ENCODE measurements at places on chromosomes 1 and 21. TPM values are rescaled to one million over a fixed set of nuclear protein-coding genes. Genes with fewer than 3 reads are reported as not detected.

DNA sequence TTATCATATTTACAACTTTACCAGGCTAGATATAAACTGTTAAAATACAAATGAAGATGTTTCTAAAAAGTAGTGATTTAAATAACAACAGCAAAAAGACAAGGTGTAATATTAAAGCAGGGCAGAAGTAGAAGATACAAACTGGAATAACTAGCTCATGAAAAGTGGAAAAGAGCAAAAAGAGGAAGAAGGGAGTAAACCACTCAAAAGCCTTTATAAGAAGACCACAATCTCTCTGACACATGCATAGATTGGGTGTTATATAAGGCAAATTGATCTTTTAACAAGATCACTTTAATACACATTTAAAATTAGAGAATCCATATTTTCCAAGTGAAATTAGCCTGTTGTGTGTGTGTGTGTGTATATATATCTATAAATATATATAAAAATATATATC, 5.0 kb downstream of the DENND1B start:
- no peak overlapping the region for H3K4me3 ChIP-seq
- H3K4me1 ChIP-seq, result peaks cover 65% of the 10 kb centered on the region
- no peak for DNase-seq
- H3K27me3 ChIP-seq, result no peaks in the 10 kb centered on the region

- H3K4me1 ChIP-seq, result peaks cover 24% of the 10 kb centered on the region
- peaks cover 12% of the 10 kb centered on the region for H3K27me3 ChIP-seq
- no peak overlapping the region for H3K4me3 ChIP-seq
- H3K36me3 ChIP-seq, result peaks cover 5% of the 10 kb centered on the region
- DNase-seq, result no peak
Observed at GRCh38 chr1:25698252-25698651, 81.7 kb downstream of the MAN1C1 start.

OR2L5 gene
- not detected for total RNA-seq

- H3K36me3 ChIP-seq, result peaks cover 27% of the 10 kb centered on the region
- H3K27ac ChIP-seq, result no peak overlapping the region
- H3K27me3 ChIP-seq, result no peaks in the 10 kb centered on the region
- H3K4me3 ChIP-seq, result no peak overlapping the region
Observed at GRCh38 chr1:88877382-88877825, 14.0 kb downstream of the GTF2B start.

- H3K4me3 ChIP-seq, result no peak overlapping the region
- no peak overlapping the region for H3K27ac ChIP-seq
- H3K4me1 ChIP-seq, result peaks cover 23% of the 10 kb centered on the region
- peaks cover 5% of the 10 kb centered on the region for H3K36me3 ChIP-seq
- DNase-seq, result no peak
Observed at GRCh38 chr1:151809290-151809984, 4.2 kb upstream of the LINGO4 start.

- no peak overlapping the region for H3K27ac ChIP-seq
- H3K36me3 ChIP-seq, result no peaks in the 10 kb centered on the region
- no peak overlapping the region for H3K4me3 ChIP-seq
- DNase-seq, result peak; percentile 44
- H3K27me3 ChIP-seq, result peaks cover 34% of the 10 kb centered on the region
Observed at GRCh38 chr1:15272009-15272781, 25.2 kb downstream of the FHAD1 start.

GLMN gene
- 18.7 TPM for total RNA-seq

C1orf87 gene
- not detected for total RNA-seq

BGLAP gene
- total RNA-seq, result 2.7 TPM

GRCh38 chr1:26317612-26318337, at the start of gene CD52:
TSS of gene CD52 (plus strand) at chr1:26317958. CDS start at chr1:26318018, 60 bp downstream.
- H3K27ac ChIP-seq, result peak within 1 kb of the TSS; percentile 76
- peaks cover 48% of the 10 kb centered on the region for H3K36me3 ChIP-seq
- H3K4me3 ChIP-seq, result peak within 1 kb of the TSS; percentile 84

DNA sequence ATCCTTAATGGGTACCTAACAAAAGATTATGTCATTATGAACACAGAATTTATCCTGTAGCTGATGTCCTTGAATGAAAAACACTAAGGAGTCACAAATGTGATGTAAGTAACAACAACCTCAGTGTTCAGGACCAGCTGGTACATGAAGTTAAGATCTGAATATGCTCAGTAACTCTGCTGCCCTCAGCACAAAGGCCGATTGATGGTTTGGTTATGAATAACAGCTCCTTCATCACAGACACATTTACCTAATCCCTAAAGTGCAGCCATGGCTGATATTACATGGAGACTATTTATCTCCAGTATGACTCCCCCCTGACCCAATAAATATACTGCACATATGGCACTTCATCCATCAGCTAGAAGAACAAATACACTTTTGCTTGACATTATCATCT, 75.2 kb downstream of the PLPPR5 start:
- no peak for DNase-seq
- no peak overlapping the region for H3K4me3 ChIP-seq
- H3K27me3 ChIP-seq, result no peaks in the 10 kb centered on the region
- no peaks in the 10 kb centered on the region for H3K36me3 ChIP-seq

GRCh38 chr1:198747127-198747526, 108.3 kb downstream of the PTPRC start:
- no peak overlapping the region for H3K4me3 ChIP-seq
- no peak for DNase-seq
- peaks cover 44% of the 10 kb centered on the region for H3K36me3 ChIP-seq
- H3K4me1 ChIP-seq, result peaks cover 15% of the 10 kb centered on the region
- H3K27me3 ChIP-seq, result no peaks in the 10 kb centered on the region

DNA sequence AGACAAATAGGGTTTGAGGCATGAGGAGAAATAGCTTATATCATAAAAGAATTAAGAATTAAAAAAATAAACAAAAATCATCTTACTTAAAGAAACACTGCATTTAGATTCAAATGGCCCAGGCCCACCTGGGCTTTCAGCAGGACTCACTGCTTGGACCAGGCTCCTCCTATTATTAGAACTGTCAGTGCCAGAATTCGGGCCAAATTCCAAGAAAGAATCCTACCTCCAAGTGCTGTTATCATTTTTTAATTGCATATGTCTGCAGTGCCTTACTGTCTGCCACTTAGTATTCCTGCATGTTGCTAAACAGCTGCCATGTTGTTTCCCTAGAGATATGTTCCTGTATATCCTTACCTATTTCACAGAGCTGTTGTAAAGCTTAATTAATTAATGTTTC, 112.0 kb downstream of the BARHL2 start:
- no peak for DNase-seq
- H3K36me3 ChIP-seq, result no peaks in the 10 kb centered on the region
- no peak overlapping the region for H3K4me3 ChIP-seq
- no peaks in the 10 kb centered on the region for H3K4me1 ChIP-seq
- H3K27ac ChIP-seq, result no peak overlapping the region

DNA sequence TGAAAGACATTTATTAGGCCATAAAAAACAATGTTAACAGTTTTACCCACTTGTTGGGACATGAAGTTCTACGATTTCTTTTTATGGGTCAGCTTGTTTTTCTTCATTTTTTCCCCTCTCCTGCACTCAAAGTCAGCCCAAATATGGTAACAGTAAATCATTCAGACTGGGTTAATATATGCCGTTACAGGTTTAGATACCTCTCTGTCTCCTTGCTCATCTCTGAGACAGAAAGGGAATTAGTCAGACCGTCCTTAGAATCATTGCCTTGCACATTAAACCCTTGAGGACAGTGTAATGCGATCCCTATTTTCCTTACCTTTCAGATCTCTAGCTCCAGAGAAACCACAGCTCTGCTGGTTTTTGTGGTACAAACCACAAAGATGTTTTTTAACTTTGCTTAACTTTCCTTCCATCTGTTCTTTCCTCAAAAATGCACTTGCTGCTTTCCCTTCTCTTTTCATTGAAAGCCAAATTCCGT, 613.3 kb downstream of the PLPP3 start:
- no peaks in the 10 kb centered on the region for H3K27me3 ChIP-seq
- no peak overlapping the region for H3K4me3 ChIP-seq
- H3K27ac ChIP-seq, result no peak overlapping the region
- no peak for DNase-seq
- H3K36me3 ChIP-seq, result no peaks in the 10 kb centered on the region

DNA sequence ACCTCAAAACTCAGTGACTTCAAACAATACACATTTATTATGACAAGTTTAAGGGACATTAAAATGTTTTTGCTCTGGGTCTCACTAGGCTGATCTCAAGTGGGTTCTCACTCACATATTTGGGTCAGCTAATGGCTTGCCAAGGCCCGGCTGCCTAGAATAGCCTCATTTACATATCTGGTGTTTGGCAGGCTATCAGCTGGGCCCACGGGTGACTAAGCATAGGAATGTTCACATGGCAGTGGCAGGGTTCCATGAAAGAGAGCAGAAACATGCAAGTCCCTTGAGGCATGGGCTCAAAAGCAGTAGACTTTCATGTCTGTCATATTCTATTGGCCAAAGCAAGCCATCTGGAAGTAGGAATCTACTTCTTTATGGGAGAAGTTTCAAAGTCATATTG, 492.6 kb downstream of the KCNT2 start:
- no peak for DNase-seq
- H3K4me1 ChIP-seq, result no peaks in the 10 kb centered on the region
- H3K4me3 ChIP-seq, result no peak overlapping the region
- no peaks in the 10 kb centered on the region for H3K27me3 ChIP-seq
- H3K36me3 ChIP-seq, result no peaks in the 10 kb centered on the region

DNA sequence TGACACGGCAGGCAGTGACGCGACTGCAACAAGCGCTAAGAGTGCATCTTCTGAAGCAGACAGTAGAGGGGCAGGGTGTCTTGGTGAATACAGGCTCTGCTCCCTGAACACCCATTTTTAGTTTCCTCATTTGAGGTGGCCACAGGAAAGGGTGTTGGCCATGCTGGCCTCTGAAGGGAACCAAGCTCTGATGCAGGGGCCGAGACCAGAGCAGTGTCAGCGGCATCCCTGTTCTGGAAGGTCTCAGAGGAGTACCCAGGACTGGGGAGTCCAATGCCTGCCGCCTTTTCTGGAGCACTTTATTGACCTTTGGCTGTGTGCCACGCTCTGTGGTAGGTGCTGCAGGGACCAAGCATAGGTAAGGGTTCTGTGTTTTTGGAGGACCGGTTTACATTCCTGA, 100.4 kb downstream of the KCNJ6 start:
- no peaks in the 10 kb centered on the region for H3K36me3 ChIP-seq
- H3K4me1 ChIP-seq, result no peaks in the 10 kb centered on the region
- H3K27ac ChIP-seq, result no peak overlapping the region
- H3K27me3 ChIP-seq, result no peaks in the 10 kb centered on the region
- no peak for DNase-seq

DNA sequence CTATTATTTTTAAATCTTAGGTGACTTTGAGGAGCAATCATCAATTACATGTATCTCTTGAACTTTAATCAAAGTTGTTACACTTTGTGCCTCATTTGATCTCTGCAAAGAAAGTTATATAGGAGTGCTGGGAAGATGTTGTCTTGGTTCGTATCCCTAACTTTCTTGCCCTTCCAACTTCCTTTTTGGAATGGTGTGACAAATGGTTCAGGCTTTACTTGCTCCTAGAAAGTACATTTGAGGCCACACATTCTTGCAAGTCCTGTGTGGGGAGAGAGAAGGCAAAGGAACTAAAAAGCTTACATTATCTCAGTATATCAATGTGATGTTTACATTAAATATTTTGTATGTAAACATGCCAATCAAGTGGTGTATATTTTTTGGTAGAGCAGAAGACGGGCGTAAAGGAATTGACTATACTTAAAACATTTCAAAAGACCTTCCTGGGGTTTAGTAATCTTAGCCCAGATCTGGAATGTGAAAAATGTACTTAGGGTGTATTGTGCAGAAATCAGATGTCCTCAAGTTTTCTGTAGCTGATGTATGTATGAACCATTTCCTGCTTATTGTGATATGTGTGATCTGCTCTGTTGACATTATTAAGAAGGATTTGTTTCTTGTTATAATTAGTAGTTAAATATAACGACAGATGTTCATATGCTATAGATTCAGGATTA, 59.2 kb downstream of the USP25 start:
- no peak for DNase-seq
- H3K27ac ChIP-seq, result no peak overlapping the region
- peaks cover 10% of the 10 kb centered on the region for H3K36me3 ChIP-seq
- peaks cover 5% of the 10 kb centered on the region for H3K4me1 ChIP-seq

TNFRSF18 gene
- 115 TPM for total RNA-seq

- H3K36me3 ChIP-seq, result no peaks in the 10 kb centered on the region
- no peak for DNase-seq
- peaks cover 32% of the 10 kb centered on the region for H3K27me3 ChIP-seq
- no peak overlapping the region for H3K27ac ChIP-seq
- no peak overlapping the region for H3K4me3 ChIP-seq
Observed at GRCh38 chr1:41293779-41294178, 51.7 kb upstream of the SCMH1 start.

GRCh38 chr1:228407106-228408040, 738 bp upstream of the TRIM11 start:
- no peak for DNase-seq
- peaks cover 51% of the 10 kb centered on the region for H3K4me1 ChIP-seq
- H3K27ac ChIP-seq, result peak overlapping the region; percentile 52
- peaks cover 35% of the 10 kb centered on the region for H3K36me3 ChIP-seq

DSCAM gene
- not detected for total RNA-seq

DNA sequence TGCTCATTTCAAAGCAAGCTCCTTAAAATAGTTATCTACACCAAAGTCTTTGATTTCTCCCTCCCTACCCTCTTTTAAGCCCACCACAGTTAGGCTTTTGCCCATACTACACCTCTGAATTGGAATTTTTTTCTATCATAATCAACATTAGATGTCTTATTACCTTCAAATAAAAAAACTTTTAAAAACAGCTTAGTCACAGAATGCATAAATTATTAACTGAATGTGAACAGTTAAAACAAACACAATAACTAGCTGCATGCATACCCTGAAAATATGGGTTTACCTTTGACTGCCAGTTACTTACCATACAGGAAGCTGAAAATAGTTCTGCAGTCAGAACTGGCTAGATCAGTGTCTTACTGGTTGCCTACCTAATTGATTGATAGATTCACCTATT, 210.9 kb downstream of the TGFB2 start:
- H3K4me1 ChIP-seq, result no peaks in the 10 kb centered on the region
- no peaks in the 10 kb centered on the region for H3K27me3 ChIP-seq
- DNase-seq, result no peak
- no peak overlapping the region for H3K27ac ChIP-seq

GRCh38 chr1:201468501-201468843, 516 bp downstream of the PHLDA3 start:
- H3K36me3 ChIP-seq, result peaks cover 10% of the 10 kb centered on the region
- peaks cover 34% of the 10 kb centered on the region for H3K27me3 ChIP-seq
- peak; percentile 47 for DNase-seq
- H3K4me1 ChIP-seq, result peaks cover 21% of the 10 kb centered on the region
- peak overlapping the region; percentile 77 for H3K4me3 ChIP-seq

- no peak overlapping the region for H3K27ac ChIP-seq
- no peak for DNase-seq
- H3K4me3 ChIP-seq, result no peak overlapping the region
- no peaks in the 10 kb centered on the region for H3K4me1 ChIP-seq
- H3K27me3 ChIP-seq, result no peaks in the 10 kb centered on the region
Observed at GRCh38 chr1:217019475-217019874, 296.2 kb upstream of the ESRRG start.
